HFF-Myc (cell line): ENCODE measurements at places on chromosomes 3 and 15.

DNA sequence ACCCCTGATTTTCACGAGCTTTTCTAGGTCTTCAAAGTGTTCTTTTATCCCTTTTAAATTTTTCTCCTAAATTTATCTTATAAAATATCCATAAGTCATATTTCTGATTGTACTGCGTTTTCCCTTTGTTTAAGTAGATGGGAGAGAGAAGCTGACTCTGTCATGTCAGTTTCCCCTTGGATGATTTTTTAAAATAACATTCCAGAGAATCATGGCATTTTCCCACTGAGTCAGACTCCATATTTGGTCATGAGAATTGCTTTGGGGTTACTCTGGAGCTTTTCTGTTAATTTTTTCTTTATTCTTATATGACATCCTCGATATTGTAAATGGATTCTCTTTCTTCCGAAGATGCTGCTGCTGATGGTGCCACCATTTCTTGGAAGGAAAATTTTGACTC lies 28.6 kb upstream of the UMPS start:
- DNase-seq = no peak

GRCh38 chr3:57826245-57826951 lies 70.3 kb downstream of the SLMAP start:
- DNase-seq = no peak

DNA sequence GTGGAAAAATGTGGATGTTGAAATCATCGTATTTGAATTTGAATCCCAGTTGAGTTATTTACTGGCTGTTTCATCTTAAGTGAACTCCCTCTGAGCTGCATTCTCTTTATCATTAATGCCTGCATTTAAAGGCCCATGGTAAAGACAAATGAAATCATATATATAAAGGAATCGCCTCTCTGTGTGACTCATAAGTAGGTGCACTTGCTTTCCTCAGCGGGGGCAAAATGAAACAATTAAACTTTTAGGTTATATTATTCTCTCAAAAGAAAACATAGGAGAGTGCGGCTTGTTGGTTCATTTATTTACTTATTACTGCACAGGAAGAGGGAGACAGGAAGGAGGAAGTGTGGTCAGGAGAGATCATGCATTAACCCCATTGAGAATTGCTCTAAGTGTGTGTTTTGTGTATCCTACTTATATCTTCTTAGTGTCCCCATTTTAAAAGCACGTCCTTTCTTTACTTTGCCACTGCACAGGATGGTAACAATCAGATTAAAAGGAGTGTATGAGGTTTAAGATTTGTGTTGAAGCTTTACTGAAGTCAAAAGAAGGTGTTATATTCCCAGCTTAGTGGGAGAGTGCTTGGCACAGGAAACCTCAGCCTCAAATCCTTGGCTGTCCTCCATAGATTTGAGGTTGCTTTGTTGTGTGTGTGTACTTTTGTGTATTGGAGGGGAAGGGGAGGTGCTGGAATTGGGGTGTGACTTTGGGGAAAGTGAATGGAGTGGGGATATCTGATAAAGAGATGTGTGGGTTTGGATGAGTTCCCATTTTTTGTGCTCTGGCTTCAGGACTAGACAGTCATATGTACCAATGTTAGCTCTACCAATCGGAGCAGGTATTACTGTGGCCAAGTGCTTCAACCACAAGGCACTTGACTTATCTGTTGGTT lies 595.8 kb upstream of the NR2F2 start:
- no peak for DNase-seq

GRCh38 chr15:89184357-89184756 lies 37.0 kb downstream of the RLBP1 start:
- no peak for DNase-seq

DNA sequence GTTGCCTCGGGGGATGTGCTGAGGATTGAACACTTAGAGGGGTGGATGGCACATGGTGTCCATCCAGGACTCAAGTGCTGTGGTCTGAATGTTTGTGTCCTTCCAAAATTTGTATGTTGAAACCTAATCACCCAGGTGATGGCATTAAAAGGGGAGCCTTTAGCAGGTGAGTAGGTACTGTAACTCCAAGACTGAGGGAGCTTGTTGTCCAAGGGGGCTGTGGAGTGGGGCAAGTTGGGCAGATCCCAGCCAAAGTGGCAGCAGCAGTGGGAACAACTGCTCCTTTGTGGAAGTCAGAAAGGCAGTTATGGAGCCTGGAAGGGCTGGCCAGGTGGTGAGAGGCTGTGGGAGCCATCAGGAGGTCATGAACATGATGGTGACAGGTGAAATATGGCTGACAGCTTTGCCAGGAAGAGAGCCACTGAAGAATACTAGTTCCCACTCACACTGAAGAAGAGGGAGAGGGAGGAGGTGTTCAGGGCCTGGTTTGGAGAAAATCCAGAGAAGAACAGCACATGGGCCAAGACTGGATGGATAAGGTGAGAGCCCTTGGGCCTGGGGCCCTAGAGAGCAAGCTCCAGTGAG lies 385.6 kb downstream of the CACNA2D3 start:
- DNase-seq = no peak

GRCh38 chr3:160069986-160070385 lies 81.4 kb downstream of the IL12A start:
- no peak for DNase-seq

DNA sequence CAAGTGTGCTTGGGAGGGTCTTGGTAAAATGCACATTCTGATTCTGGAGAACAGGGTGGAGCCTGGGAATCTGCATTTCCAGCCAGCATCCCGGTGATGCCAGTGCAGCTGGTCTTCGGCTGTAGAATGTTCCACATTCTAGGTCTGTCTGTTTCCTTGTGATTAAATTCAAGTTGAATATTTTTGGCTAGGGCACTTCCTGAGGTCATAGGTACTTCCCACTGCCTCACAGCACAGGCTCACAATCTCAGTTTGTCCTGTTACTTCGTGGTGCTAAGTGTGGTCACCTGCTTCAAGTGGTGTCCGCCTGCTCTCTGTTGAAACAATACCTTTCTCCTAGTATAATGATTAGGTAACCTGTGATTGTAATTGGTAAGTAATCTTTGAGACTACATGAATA lies 40.1 kb downstream of the FLNB start:
- no peak for DNase-seq

DNA sequence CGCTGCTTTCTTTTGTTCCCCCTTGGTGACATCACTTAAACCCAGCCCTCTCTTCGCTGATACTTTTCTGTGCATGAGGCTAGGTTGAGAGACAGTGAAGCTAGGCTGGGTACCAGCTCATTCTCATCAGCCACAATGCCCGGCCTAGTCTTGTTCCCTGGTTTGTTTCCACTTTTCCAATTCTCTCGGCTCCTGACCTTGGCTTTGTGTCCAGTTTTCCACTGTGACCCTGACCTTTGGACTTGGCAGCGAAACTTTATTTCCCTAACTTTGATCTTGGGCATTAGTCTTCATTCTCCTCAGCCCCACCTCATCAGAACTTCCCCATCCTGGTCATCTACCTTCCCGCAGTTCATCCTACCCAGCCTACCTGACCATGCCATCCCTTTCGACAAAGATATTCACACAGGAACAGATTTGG lies 908 bp upstream of the ADPGK start:
- no peak for DNase-seq

GRCh38 chr3:42772670-42773408 lies at the start of gene CCDC13:
CCDC13 (minus strand) TSS chr3:42773253; CDS start chr3:42758345, 14,908 bp downstream.
- DNase-seq = peak; percentile 66
